ENCODE measurements at places on chromosomes 3 and 15.
A peak's percentile ranks its signal among the peaks of the same experiment; 100 is the strongest.

GRCh38 chr3:14286887-14287500, 108.4 kb downstream of the LSM3 start:
- no peak for DNase-seq

GRCh38 chr3:88742106-88742505, 365.3 kb upstream of the EPHA3 start:
- no peak for DNase-seq

- peak; percentile 77 for DNase-seq
These were observed 69.2 kb upstream of the MFGE8 start for GRCh38 chr15:88982304-88982945.

- DNase-seq: no peak
These were observed 83.3 kb downstream of the FGF7 start for GRCh38 chr15:49506341-49506740.

GRCh38 chr3:53776494-53777101, 69.6 kb downstream of the CHDH start:
- DNase-seq: peak; percentile 37
